ENCODE measurements at places on chromosomes 12 and 14. TPM values are rescaled to one million over a fixed set of nuclear protein-coding genes. Genes with fewer than 3 reads are reported as not detected.

- no peak for DNase-seq
These were observed 110.4 kb downstream of the SLC8A3 start for GRCh38 chr14:70078329-70078728.

GRCh38 chr14:99696929-99697328 lies 12.8 kb downstream of the CYP46A1 start:
- no peak for DNase-seq

DNA sequence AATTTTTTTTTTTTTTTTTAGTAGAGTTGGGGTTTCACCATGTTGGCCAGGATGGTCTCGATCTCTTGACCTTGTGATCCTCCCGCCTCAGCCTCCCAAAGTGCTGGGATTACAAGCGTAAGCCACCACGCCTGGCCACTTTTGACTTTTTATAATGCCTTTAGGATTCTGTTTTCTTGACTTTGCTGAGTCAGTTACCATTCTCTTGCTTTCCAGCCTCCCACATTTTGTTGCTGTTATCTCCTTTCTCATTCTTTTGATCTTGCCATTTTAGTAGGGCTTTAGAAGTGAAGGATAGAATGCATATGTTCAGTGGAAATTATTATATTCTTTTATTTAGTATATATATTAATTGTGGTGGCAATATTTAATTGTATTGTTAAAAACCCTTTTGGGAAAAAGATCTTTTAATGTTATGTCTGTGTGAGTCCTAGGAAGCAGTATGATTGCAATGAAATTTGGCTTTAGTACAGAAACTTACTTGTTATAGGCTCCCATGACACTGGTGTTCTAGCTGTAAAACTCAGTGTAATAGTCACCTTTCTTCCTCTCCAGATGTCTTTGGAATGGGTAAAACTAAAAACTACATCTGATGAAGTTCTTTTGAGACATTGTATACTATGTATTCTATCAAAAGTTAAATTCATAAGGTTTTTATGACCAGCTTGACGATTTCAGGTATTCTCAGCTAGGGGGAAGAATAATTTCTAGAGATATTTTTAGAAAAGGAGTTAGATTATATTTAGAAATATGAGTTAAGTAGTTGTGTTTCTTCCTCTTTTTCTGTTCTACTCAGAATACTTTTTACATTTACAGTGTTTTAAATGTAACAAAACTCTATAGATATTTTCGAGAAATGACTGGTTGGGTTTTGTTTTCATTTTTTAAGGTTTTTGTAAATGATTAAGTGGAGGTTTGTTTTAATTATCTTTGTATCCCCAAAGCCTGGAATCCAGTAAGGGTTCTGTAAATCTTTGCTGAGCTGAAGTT lies 74.7 kb downstream of the APAF1 start:
- DNase-seq, result no peak

GRCh38 chr12:107320929-107321631 lies 227.7 kb upstream of the CRY1 start:
- DNase-seq, result peak; percentile 29

KIF5A gene
- polyA plus RNA-seq, result not detected

GPRC5D gene
- polyA plus RNA-seq, result not detected

NKX2-1 gene
- not detected for polyA plus RNA-seq

- peak; percentile 83 for DNase-seq
These were observed 27.8 kb upstream of the GPR132 start for GRCh38 chr14:105093038-105093430.

DNA sequence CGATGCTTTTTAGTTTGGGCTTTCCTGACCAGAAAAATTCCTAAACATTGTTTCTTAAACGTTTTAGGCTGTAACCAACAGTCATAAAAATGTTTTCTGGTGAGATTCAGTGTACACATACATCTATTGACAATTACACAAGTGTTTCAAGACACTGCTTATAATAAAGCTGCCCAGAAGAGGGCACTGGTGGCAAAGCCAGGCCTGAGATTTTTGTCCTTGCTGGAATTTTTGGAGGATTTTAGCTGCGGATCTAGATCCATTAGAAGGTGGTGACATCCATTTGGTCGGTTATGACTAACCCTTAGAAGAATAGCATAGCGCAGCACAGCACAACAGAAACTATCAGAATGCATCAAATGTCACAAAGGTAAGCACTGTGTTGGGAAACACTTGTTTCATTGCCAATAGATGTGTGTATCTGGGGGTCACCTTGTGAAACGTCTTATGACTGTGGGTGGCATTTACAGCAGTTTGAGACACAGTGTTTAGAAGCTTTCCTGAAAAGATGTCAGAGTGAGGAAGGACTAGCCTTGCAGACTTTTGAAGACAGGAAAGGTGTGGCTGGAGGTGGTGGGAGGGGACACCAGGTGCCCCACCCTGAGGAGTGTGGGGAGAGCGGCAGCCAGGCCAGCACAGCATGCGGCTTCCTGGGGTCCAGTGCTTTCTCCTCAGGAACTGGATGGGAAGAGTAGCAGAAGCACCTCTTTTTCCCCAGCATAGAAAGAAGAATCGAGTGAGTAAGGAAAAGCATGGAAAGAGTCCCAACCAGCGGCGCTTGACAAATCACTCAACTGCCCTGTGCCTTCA lies 54.7 kb upstream of the FKBP4 start:
- peak; percentile 7 for DNase-seq

GRCh38 chr12:65602610-65603295 lies 221.5 kb upstream of the HMGA2 start:
- DNase-seq, result peak; percentile 83

GRCh38 chr14:71539650-71540285 lies 392.5 kb upstream of the RGS6 start:
- no peak for DNase-seq

DNA sequence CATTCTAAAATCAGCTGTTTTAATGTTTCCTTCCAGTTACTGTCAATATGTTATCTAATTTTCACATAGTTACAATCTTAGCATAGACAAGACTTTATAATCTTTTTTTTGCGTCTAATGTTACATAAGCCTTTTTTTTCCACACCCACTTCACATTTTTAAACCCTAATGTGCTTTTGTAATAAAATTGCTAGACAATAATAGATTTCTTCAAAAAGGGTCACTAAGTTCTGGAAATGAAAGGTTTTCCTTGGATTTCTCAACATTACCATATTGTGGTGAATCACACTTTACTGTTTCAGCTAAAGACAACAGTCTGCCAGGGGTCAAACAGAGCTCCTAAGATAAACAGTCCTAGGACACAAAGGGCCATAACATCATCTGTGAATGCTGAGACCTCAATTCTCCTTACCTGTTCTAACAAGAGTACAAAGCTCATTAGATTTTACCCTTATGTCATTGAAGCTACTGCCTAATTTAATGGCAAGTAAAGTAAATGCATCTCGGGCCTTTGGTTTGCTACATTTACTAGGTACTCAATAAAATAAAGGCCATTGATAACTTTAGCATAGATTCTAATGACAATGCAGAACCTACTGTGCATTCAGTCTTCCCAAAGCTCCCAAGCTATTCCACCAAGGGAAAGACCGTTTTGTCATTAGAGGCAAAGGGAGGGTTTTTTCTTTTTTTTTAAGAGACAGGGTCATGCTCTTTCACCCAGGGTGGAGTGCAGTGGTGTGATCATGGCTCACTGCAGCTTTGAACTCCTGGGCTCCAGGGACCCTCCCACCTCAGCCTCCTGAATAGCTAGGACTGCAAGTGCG lies 111.2 kb upstream of the SLC38A2 start:
- no peak for DNase-seq

DNA sequence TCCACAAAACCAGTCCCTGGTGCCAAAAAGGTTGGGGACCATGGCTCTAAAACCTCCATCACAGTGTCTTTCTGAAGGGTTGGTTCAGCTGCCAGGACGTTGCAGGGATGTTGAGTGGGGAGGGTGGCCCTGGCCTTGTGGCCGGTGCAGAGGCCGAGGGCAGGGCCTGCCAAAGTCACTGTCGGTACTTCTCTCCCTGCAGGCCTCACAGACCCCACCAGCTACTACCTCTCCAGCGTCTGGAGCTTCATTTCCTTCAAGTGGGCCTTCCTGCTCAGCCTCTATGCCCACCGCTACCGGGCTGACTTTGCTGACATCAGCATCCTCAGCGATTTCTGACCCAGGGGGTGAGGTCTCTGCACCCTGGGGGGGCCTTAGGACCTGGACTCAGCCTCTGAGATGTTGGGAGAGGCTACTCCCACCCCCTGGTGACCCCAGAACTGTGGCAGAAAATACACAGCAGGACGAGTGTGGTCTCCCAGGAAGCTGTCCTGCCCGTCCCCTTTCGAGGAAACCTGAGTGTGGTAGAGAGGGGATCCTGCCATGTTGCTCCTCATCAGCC lies 7.0 kb downstream of the SLC48A1 start:
- no peak for DNase-seq

LHX5 gene
- not detected for polyA plus RNA-seq

- DNase-seq, result no peak
These were observed 6.3 kb upstream of the CTDSP2 start for GRCh38 chr12:57852620-57853500.

All from hindlimb muscle (tissue), 1 donor.